ENCODE measurements at places on chromosomes 2 and 18.

DNA sequence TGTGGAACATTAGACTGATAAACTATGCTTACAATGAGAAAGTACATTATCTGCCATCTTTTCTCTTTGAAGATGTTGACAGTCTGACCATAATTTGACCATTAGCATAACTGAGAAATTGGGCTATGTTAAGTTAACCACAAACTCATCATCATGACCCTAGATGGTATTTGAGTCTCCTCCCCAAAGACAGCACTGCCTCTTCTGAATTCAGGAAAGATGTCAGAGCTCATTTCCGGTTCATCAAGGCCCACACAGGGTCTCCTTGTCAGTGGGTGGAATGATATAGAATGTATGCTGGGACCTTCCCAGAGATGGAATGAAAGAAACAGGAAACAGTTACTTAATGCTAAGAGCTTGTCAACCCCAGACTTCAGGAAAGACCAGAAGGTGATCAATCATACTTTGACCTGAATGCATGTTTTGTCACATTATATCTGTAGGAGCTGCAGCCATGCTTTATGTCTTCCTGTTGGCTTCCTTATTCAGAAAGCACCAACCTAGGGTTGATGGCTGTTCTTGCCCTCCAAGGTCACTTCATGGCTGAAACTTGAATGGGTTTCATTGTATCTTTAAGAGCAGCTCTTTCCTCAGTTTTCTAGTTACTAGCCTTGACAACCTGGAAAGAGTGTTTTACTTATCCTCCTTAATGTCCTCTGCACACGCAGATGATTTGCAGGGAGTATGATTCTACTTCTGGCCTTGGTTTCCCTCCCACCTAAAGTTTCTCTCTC, 99.1 kb upstream of the NEUROD1 start:
- no peak overlapping the region for H3K27ac ChIP-seq
- H3K36me3 ChIP-seq = no peaks in the 10 kb centered on the region
- DNase-seq = no peak
- no peak overlapping the region for H3K4me3 ChIP-seq
- H3K27me3 ChIP-seq = no peaks in the 10 kb centered on the region
- peaks cover 34% of the 10 kb centered on the region for H3K4me1 ChIP-seq

- no peak for DNase-seq
- no peaks in the 10 kb centered on the region for H3K4me1 ChIP-seq
- no peaks in the 10 kb centered on the region for H3K36me3 ChIP-seq
- H3K27ac ChIP-seq = no peak overlapping the region
- no peak overlapping the region for H3K4me3 ChIP-seq
Measured at GRCh38 chr2:237942513-237942899, 24.3 kb upstream of the UBE2F start.

DNA sequence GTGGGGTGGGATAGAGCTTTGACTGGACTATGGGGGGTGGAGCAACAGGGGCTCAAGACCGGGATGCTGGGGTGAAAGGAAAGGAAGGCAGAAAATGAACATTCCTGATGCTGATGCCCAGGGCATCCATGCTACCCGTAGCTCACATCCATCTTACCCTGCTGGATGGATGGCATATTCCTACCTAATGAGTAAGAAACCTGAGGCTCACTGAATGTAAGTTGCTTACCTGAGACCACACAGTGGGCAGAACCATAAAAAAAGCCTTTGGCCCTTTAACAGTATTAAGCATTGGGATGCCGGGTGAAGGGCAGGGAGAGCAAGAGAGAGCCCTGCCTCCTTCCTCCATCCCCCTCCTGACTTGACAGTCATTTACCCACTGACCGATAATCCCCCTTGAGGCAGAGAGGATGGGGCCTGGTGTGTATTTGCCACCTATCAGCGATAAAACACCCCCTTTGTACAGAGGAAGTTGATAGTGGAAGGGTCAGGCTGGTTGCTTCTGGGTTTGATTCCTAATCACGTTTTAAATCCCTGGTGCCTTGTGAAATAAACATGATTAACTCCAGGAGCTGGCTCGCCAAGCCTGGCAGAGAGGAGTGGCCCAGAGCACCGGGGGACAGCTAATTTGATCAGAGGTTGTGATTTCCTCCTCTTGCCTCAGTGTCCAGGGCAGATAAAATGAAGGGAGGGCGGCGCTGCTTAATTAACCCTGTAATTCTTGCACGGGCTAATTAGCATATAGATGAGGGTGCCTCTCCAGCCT, 105.9 kb upstream of the HS6ST1 start:
- H3K4me3 ChIP-seq = no peak overlapping the region
- no peak overlapping the region for H3K27ac ChIP-seq
- H3K4me1 ChIP-seq = no peaks in the 10 kb centered on the region
- no peaks in the 10 kb centered on the region for H3K36me3 ChIP-seq
- no peaks in the 10 kb centered on the region for H3K27me3 ChIP-seq
- no peak for DNase-seq

DNA sequence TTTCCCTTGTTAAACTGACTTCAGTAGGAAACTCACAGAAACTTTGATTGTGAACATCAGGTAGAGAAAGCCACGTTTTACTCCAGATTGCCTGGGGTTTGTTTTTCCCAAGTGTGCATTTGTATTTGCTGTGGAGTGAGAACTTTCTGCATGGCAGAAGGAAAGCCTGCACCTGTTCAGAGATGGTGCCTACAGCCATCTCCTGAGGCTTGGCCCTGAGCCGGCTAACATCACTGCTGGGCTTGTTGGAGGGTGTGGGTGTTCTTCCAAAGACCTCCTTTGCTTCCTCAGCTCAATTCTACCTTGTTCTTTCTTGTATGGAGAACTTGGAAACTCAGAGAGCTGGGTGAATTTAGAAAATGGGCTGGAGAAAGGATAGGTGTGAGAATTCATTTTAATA, 16.1 kb downstream of the KCNS3 start:
- H3K4me1 ChIP-seq = peaks cover 4% of the 10 kb centered on the region
- DNase-seq = no peak
- no peaks in the 10 kb centered on the region for H3K36me3 ChIP-seq
- H3K27ac ChIP-seq = no peak overlapping the region

DNA sequence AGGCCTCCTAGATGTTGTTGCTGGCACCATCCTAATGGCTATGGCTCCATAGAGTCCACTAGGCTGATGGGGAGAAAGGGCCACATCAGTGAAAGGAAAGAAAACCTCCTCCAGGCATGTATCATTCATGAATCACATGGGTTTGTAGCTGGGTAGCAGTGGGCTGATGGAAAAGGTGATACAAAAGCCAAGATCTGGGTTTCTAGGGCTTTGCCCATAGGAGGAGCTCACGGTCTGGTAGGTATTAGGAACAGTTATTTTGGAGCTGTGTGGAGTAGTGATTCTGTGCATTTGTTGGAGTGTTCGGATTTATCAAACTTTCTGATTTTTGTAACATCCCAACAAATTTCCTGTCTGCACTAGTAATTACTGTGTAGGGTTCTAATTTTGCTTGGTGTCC, 259.2 kb downstream of the SLC4A3 start:
- H3K4me1 ChIP-seq = no peaks in the 10 kb centered on the region
- no peaks in the 10 kb centered on the region for H3K36me3 ChIP-seq
- no peak overlapping the region for H3K4me3 ChIP-seq
- no peak overlapping the region for H3K27ac ChIP-seq
- no peaks in the 10 kb centered on the region for H3K27me3 ChIP-seq

- no peaks in the 10 kb centered on the region for H3K36me3 ChIP-seq
- H3K27ac ChIP-seq = no peak overlapping the region
- DNase-seq = no peak
- H3K27me3 ChIP-seq = no peaks in the 10 kb centered on the region
- H3K4me1 ChIP-seq = no peaks in the 10 kb centered on the region
- H3K4me3 ChIP-seq = no peak overlapping the region
Measured at GRCh38 chr2:227783404-227784138, 30.1 kb upstream of the CCL20 start.

DNA sequence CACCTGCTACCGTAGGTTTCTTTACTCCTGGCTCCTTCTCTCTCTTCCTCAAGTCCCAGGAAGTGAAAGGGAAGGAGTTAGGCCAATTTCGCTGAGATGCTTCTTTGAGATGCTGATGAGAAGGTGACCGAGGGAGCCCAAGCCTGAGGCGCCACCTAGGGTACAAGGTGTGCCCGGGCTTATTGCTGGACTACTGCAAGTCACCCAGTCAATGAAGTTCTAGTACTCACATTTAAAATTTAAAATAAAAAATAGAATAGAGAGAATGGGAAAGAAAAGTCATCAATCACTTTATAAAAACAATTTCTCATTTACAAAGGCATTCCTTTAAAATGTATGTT, 45.3 kb downstream of the ACAA2 start:
- no peak overlapping the region for H3K27ac ChIP-seq
- DNase-seq = no peak
- no peak overlapping the region for H3K4me3 ChIP-seq
- no peaks in the 10 kb centered on the region for H3K4me1 ChIP-seq
- H3K27me3 ChIP-seq = no peaks in the 10 kb centered on the region

- H3K27ac ChIP-seq = no peak overlapping the region
- H3K4me1 ChIP-seq = no peaks in the 10 kb centered on the region
- no peak overlapping the region for H3K4me3 ChIP-seq
- DNase-seq = no peak
Measured at GRCh38 chr2:16972276-16972675, 306.6 kb upstream of the CYRIA start.
